H1 (cell line): ENCODE measurements at places on chromosomes 6 and 20.

DNA sequence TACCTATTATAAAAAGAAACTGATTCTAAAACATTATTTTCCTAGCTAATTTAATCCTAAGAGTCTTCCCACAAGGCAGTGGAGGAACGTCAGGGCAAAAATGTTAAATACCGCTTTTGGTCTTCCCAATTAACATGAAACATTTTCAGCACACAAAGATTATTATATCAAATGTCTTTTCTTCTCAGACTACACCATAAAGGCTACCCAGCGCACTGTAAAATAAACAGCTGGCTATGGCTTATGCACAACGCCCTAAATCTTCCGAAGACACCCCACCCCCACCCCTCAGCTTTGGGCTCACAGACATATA, 1.0 kb downstream of the NUDT3 start:
- H3K36me3 ChIP-seq, result no peaks in the 10 kb centered on the region
- no peaks in the 10 kb centered on the region for H3K27me3 ChIP-seq
- 0 out of 2 replicates have a peak, but pooled peaks cover 3% of the 10 kb centered on the region for H3K4me1 ChIP-seq
- DNase-seq, result no peak

GRCh38 chr6:53246924-53247323, 98.3 kb upstream of the GCM1 start:
- no peaks in the 10 kb centered on the region for H3K4me1 ChIP-seq
- DNase-seq, result no peak
- no peaks in the 10 kb centered on the region for H3K36me3 ChIP-seq
- no peak overlapping the region for H3K4me3 ChIP-seq
- H3K27ac ChIP-seq, result no peak overlapping the region

- H3K27ac ChIP-seq, result no peak overlapping the region
- H3K4me1 ChIP-seq, result peaks cover 10% of the 10 kb centered on the region
- no peaks in the 10 kb centered on the region for H3K36me3 ChIP-seq
Measured at GRCh38 chr6:4727671-4728435, 48.4 kb upstream of the CDYL start.

GRCh38 chr20:4946986-4947385, 54.3 kb downstream of the SLC23A2 start:
- no peak for DNase-seq
- no peak overlapping the region for H3K4me3 ChIP-seq
- no peak overlapping the region for H3K27ac ChIP-seq
- peaks cover 6% of the 10 kb centered on the region for H3K4me1 ChIP-seq

- no peaks in the 10 kb centered on the region for H3K27me3 ChIP-seq
- H3K36me3 ChIP-seq, result no peaks in the 10 kb centered on the region; the same call in 1 of the 2 replicates
- no peaks in the 10 kb centered on the region for H3K4me1 ChIP-seq
- DNase-seq, result no peak
- no peak overlapping the region for H3K27ac ChIP-seq
Measured at GRCh38 chr6:8075704-8076103, 11.5 kb upstream of the BLOC1S5 start.

DNA sequence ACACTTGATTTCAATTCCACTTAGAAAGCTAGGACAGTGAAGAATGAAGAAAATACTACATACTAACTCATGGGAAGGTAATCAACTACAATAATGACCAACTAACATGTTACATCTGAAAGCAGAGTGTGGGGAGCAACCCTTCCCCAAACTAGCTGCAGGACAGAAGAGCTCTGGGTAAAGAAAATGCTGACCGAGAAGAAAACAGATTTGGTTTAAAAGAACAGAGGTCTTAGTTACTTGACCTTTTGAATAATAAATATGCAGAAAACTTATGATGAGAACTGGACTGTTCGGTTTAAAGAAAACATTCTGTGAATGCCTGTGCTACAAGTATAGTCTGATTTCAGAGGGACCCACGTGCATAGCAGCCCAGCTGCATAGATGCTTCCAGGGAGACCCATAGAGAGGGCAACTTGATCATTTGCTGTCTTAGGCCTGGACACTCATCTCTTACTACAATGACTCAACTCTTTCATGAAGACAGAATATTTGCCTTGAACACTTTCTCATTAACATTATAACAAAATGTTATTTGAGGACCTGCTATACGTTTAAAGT, 53.5 kb downstream of the RALGAPA2 start:
- no peaks in the 10 kb centered on the region for H3K4me1 ChIP-seq
- no peak overlapping the region for H3K27ac ChIP-seq
- DNase-seq, result no peak
- H3K4me3 ChIP-seq, result no peak overlapping the region
- H3K36me3 ChIP-seq, result no peaks in the 10 kb centered on the region

- H3K4me3 ChIP-seq, result no peak overlapping the region
Measured at GRCh38 chr6:52667572-52667971, 3.3 kb upstream of the TMEM14A start.
